ENCODE measurements at places on chromosomes 12 and 14.
A peak's percentile ranks its signal among the peaks of the same experiment; 100 is the strongest.

GRCh38 chr14:58663494-58664111, 25.8 kb downstream of the DACT1 start:
- DNase-seq, result no peak

- no peak for DNase-seq
Measured at GRCh38 chr12:101847325-101847724, 16.6 kb upstream of the GNPTAB start.

- DNase-seq, result peak; percentile 35
Measured at GRCh38 chr14:50363714-50364111, 33.0 kb downstream of the CDKL1 start.

GRCh38 chr12:4177262-4177661, 96.3 kb upstream of the CCND2 start:
- DNase-seq, result no peak

DNA sequence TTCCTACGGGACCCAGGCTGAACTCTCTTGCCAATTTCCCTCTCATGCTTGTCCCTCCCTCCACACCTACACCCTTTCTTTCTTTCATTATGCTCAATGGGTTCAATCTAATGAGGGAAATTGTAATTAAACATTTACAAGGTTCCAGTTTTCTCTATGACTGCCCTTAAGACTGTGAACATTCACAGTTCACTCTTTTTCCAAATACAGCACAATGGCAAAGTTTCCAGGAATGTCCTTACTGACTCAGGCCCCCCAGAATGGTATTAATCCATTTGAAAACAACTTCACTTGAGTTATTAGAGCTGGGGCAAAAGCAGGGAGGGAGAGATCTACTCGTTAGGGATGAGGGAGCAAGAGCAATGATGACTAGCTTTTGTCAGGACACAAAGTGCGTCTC, 892.1 kb downstream of the NRXN3 start:
- no peak for DNase-seq

GRCh38 chr12:104691721-104692556, 235.2 kb downstream of the CHST11 start:
- no peak for DNase-seq

Measured in fibroblast of gingiva (primary cell).